ENCODE measurements at places on chromosomes 7 and 10.
A peak's percentile ranks its signal among the peaks of the same experiment; 100 is the strongest.

DNA sequence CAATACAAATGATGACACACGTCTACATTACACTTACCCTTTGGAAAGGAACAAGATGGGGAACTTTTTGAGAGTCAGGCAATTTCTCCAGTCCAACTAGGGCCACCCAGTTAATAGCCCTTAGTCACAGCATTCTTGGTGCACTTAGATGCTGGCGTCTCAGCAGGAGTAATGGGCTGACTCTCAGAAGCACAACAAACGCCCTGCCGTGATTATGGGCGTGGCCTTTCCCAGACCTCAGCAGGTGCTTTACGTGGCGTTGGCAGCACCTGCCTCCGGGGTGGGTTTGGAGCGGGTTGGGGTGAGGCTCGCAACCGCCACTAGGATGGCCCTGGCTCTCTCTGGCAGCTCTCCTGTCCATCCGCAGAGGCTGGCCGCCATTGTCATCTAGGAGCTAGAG is 147.6 kb upstream of the SHH start:
- ATAC-seq = no peak

- no peak for ATAC-seq
These were observed 31.7 kb downstream of the GALNTL5 start for GRCh38 chr7:151987748-151988529.

GRCh38 chr10:49572594-49573114 is 33.7 kb upstream of the ERCC6 start:
- ATAC-seq = no peak

DNA sequence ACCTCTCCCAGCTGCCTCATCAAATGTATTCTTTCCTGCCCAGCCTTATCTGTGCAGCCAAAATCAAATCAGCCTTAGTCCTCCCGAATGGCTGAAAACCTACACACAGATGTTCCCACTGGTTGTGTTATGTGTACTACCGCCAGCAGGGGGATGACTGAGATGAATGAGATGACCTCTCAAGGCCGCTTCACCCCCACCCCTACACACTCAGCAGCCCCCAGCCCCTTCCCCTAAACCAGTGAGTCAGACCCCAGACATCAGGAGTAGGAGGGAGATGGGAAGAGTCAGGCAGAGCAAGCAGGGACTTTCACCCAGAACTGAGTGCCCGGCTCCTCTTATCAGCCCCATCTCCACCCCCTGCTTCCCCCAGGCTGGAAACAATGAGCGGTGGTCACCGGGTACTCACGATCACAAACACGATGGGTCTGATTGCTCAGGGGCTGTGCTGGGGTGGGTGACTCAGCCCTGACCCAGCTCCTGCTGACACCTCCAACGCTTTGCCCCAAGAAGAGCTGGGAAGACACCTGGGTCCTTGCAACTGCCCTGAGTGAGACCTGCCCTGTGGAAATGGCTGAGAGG is 6.5 kb upstream of the C10orf105 start:
- ATAC-seq = peak; percentile 75

DNA sequence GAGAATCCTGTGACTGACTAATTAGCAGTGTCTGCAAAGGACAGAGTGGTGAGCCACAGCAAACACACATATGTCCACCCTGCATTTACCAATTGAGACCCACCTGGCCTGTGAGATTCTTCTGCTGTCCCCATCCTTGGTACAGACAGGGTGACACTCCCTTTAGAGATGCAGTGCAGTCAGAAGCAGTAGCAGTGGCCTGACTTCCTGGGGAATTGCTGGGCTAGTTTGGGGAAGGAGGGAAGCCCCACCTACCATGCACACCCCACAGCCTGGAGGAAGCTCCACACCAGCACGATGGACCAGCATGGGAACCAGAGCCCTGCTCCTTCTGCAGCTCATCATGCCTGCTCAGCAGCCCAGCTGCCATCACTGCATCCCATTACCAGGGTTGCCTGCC is 924.9 kb upstream of the ZNF722 start:
- no peak for ATAC-seq

DNA sequence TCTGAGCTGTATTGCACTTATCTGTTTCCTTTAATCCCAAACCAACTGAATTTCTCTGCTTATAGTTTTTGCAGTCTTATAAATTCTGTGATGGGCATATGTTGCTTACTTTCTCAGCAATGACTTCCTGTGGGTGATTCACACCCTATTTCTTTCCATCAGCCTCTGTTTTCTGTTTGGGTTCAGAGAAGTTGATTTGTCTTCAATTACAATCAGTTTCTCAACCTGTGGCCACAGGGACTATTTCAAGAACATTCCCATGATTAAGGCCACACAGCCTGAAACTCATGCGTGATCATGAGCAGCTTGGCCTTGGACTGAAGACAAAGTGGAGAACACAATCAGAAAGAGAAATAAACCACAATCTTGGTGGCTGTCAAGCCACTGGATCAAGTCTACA is 1174.6 kb upstream of the C7orf33 start:
- no peak for ATAC-seq

- ATAC-seq = no peak
These were observed 59.0 kb downstream of the VSTM4 start for GRCh38 chr10:49056356-49056755.

GRCh38 chr7:9189703-9190102 is 756.3 kb downstream of the NXPH1 start:
- no peak for ATAC-seq

DNA sequence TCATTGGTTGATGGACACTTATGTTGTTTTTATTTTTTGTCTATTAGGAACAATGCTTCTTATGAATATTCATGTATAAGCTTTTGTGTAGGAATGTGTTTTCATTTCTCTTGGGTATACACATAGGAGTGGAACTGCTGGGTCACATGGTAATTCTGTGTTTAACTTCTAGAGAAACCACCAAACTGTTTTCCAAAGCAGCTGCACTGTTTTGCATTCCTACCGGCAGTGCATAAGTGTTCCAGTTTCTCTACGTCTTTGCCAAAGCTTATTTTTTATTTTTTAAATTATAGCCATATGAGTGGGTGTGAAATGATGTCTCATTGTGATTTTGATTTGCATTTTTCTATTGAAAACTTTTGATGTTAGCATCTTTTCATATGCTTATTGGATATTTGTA is 51.3 kb downstream of the ADK start:
- no peak for ATAC-seq

Data from activated T-helper 17 cell treated with anti-CD3 and anti-CD28 coated beads, Interleukin-2, amount 50 U/mL, for 72 hours (primary cell).